Motor neuron (in vitro differentiated cells): ENCODE measurements at places on chromosomes 16 and 17. TPM values are rescaled to one million over a fixed set of nuclear protein-coding genes. Genes with fewer than 3 reads are reported as not detected.

The TEX14 gene
- total RNA-seq: 0.27 and 0.31 TPM in 2 replicates

The HOXB4 gene
- 30.4 and 32.0 TPM in 2 replicates for total RNA-seq

The TEX19 gene
- not detected in 2 replicates for total RNA-seq

The KRTAP4-6 gene
- total RNA-seq: not detected in 2 replicates

The TNFRSF13B gene
- total RNA-seq: 0.53 and 0.66 TPM in 2 replicates

The HAGH gene
- total RNA-seq: 38.8 and 40.2 TPM in 2 replicates

The ALOX15 gene
- 0.07 TPM in 1 of 2 replicates, not detected in the other for total RNA-seq

The HS3ST3B1 gene
- total RNA-seq: 21.4 and 23.5 TPM in 2 replicates

The CDRT15L2 gene
- total RNA-seq: 0.54 TPM in 1 of 2 replicates, not detected in the other

The KRTAP16-1 gene
- total RNA-seq: 1.00 and 1.0 TPM in 2 replicates

DNA sequence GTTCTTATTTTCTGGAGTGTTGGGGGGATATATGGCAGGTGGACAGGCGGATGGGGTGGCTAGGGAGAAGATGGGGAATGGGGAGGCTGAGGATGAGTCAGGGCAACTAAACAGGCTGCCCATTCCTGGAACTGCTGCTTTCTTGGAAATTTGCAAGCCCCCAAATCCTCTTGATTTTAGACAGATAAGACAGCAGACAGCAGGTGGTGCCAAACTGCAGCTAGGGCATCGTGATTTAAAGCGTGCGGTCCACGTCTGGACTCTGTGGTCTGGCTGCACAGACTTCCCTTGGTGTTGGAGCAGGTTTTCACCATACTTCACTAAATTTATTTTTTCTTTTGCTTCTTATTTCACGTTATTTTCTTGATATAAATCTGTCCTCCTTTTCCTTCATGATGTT is 10.9 kb upstream of the KRT24 start:
- no peak for ATAC-seq

- no peak for ATAC-seq
These were observed 14.7 kb downstream of the C16orf96 start for GRCh38 chr16:4570688-4571321.

GRCh38 chr17:66580956-66581391 is 253.9 kb upstream of the CACNG5 start:
- no peak for ATAC-seq

- peak; percentile 40 for ATAC-seq
These were observed 5.4 kb upstream of the BCAR1 start for GRCh38 chr16:75256696-75257343.

DNA sequence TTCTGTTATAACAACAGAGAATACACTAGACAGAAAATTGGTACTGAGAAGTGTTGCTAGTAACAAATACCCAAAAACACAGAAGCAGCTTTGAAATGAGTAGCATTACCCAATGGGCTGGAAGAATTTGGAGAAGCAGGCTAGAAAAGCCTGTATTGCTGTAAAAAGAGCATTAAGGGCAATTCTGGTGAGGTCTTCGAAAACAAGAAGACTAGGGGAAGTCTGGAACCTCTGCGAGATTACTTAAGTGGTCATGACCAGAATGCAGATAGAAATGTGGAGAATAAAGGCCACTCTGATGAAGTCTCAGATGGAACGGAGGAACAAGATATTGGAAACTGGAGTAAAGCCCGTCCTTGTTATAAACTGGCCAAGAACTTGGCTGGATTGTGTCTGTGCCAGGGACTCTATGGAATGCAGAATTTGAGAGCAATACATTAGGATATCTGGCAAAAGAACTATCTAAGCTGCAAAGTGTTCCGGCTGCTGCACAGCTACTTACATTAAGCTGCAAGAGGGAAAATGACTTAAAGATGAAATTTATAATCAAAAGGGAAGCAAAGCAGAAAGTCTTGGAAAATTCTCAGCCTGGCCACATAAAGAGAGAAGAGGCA is 44.9 kb upstream of the PEMT start:
- ATAC-seq: no peak

GRCh38 chr16:56233795-56234566 is 42.7 kb downstream of the GNAO1 start:
- no peak for ATAC-seq

- peak; percentile 53 for ATAC-seq
These were observed 1.9 kb downstream of the HNF1B start for GRCh38 chr17:37742762-37743611.

DNA sequence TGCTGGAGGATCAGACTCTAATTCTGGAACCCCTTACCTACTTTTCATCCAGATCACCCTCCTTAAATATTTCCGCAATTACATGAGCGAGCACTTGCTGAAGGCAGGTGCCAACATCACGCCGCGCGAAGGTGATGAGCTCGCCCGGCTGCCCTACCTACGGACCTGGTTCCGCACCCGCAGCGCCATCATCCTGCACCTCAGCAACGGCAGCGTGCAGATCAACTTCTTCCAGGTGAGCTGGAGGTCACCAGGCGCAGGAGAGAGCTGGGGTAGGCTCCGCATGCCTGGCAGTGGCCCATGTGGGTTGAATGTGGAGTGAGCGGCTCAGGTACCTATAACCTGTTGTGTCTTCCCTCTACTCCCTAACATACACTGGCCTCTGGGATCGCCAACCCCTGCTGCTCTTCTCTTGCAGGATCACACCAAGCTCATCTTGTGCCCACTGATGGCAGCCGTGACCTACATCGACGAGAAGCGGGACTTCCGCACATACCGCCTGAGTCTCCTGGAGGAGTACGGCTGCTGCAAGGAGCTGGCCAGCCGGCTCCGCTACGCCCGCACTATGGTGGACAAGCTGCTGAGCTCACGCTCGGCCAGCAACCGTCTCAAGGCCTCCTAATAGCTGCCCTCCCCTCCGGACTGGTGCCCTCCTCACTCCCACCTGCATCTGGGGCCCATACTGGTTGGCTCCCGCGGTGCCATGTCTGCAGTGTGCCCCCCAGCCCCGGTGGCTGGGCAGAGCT is 10.9 kb downstream of the PLK1 start:
- no peak for ATAC-seq

DNA sequence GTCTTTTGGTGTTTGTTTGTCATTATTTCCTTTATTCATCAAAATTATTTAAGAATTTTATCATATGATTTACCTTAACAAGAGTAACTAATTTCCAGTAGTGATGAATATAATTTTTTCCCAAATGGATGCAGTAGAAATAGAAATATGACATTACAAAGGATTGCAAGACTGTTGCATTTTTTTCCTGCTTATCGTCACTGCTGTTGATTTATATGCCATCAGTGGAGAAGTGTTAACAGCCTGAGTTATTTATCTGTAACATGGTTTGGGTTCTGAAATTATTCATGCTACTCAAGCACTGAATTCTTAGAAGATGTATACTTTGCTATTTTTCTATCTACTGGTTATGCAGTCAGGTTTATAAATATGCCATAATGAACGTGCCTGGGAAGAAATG is 68.6 kb downstream of the TMEM100 start:
- ATAC-seq: no peak

GRCh38 chr17:15943971-15944758 is 765 bp upstream of the ADORA2B start:
- ATAC-seq: no peak

DNA sequence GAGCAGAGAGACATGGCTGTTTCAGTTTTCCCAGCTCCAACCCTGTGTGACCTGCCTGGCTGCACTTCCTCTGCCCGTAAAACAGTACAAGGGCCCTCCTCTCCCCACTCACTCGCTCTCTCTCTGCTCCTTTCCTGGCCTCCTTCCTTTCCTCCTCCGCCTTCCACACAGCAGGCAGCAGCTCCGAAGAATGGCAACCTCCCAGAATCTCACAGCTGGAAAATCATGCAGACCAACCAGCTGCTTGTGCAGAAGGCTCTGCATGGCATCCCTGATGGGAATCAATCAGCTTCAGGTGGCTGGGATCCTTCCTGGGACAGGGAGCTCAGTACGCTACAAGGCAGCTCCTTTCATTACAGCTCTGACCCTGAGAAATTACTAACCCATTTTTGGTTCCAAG is 27.4 kb downstream of the TMEM132E start:
- no peak for ATAC-seq

DNA sequence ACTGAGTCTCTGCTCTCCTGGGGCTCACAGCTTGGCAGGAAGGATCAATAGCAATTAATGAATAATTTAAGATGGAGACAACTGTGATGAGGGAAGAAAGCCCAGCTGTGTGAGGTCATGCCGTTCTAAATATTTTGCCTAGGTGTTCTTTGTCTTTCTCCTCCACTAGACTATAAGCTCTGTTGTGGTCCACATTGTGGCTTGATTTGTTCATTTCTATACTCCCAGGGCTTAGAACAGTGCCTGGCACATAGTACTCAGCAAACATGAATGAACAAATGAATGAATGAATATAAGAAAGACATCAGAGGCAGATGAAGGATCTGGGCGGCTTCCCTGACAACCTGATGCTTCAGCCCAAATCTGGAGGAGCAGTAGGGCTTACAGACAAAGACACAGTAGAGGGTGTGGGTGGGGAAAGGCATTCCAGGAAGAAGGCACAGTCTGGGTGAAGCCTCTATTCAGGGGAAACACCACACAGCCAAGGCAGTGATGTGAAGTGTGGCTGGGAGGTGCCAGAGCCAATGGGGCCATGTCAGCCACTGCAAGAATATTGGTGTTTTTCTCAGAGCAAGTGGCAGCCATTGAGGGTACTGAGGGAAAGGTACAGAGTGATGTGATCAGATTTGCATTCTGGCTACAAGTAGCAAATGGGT is 8.3 kb downstream of the CDH13 start:
- peak; percentile 24 for ATAC-seq

DNA sequence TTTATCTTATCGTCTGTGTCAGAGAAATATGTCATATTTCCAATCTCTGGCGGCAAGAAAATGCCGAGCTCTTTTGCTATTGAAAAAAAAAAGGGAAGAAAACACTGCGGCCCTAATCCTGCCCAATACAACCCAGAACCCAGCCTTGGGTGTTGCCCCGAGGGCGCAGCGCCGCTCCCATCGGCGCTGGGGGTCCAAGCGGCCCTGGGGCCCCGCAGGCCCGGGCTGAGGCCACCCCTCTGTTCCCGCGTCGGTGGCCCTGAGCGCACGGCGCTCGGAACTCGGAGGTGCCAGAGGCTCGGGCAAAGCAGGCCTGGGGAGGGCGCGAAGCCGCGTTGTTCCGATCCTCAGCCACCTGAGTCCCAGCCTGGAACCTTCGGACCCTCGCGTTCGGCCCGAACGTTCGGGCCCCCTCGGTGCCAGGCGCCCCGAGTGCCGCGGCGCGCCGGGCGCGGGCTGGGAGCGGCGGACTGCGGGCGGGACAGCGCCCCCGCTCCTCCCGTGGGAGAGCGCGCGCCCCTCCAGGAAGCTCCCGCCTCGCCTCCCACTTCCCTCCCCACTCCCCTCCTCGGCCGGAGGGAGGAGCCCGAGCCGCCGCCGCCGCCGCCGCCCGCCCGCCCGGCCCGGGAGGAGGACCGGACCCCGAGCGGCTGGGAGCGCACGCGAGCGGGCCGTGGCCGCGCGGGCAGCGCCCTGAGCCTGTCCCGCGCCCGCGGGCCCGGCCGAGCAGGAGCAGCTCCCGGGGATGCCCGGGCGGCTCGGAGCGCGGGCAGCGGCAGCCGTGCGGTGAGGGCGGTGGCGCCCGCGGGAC is at the start of gene CPNE2:
TSS of gene CPNE2 (plus strand) at position 609 of the 811 bp plus-strand sequence. CDS start 18,160 bp downstream, outside the sequence.
- peak; percentile 81 for ATAC-seq

GRCh38 chr16:89354325-89354724 is 136.0 kb downstream of the ANKRD11 start:
- ATAC-seq: no peak

- no peak for ATAC-seq
These were observed 5.1 kb upstream of the CPSF4L start for GRCh38 chr17:73266796-73267195.

GRCh38 chr17:50457621-50458020 is 11.1 kb downstream of the CHAD start:
- ATAC-seq: no peak
